ENCODE measurements at places on chromosomes 7 and 10. TPM values are rescaled to one million over a fixed set of nuclear protein-coding genes. Genes with fewer than 3 reads are reported as not detected.

GRCh38 chr10:14570800-14571199 is 203.9 kb downstream of the FAM107B start:
- DNase-seq: no peak

GRCh38 chr7:150321788-150322113 is 1.4 kb upstream of the LRRC61 start:
- DNase-seq: no peak

GRCh38 chr10:30057421-30057841 is 2.0 kb downstream of the JCAD start:
- DNase-seq: peak; percentile 28

- DNase-seq: no peak
Measured at GRCh38 chr7:100085515-100085914, 3.3 kb upstream of the COPS6 start.

DNA sequence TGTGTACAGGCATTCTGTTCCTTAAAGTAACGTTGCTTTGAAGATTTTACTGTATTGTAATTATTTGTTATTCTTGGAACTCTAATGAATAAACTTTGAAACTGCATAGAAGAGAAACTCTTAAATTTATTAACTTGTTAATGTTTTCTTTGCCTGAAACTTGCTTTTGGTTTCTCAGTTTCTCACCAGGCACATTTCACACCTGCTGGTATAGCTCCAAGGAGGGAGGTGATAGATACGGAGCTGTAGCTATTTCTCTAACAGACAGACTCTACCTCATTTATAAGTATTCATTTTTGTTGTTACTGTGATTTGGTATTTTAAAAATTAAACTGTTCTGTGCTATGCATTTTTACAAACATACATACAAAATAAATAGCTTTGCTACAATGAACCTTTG is 32.7 kb downstream of the R3HCC1L start:
- no peak for DNase-seq

DNA sequence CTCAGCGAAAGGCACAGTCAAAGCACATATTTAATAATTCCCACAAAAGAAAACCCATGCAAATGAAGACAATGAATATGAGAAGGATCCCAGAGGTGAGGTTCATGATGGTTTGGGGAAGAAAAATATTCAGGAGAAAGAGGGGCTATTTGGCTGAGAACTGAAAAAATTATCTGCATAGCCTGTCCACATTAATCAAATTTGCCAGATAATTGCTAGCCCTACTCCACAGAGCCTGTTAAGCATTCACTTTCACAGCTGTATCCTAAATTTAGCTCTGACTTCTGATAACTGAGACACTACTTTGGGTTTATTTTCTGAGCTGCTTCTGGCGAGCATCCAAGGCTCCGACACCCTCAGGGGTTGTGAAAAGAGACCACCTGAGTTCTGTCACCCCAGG is 176.2 kb downstream of the HERPUD2 start:
- no peak for DNase-seq

DNA sequence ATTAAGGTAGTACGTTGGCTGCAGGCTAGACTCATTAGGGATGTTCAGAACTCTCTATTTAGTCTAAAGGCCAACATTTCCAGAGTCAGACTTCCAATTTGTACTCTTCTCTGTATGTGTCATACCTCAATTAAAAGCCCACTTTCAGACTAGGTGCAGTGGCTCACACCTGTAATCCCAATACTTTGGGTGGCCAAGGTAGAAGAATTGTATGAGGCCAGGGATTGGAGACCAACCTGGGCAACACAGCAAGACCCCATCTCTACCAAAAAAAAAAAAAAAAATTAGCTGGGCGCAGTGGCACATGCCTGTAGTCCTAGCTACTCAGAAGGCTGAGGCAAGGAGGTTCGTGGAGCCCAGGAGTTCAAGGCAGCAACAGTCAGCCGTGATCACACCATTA is 190.7 kb upstream of the KAT6B start:
- no peak for DNase-seq

DNA sequence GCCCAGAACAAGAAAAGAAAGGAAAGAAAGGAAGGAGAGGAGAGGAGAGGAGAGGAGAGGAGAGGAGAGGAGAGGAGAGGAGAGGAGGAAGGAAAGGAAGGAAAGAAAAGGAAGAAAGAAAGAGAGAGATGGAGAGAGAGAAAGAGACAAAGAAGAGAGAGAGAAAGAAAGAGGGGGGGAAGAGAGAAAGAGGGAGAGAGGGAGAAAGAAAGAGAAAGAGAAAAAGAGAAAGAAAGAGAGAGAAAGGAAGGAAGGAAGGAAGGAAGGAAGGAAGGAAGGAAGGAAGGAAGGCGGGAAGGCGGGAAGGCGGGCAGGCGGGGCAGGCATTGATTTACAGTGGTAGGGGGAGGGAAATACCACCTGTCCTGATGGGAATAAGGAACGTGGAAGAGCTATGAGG is 92.7 kb downstream of the DNAJC1 start:
- DNase-seq: no peak

- DNase-seq: peak; percentile 88
Measured at GRCh38 chr7:18541181-18541870, 45.8 kb downstream of the HDAC9 start.

DNA sequence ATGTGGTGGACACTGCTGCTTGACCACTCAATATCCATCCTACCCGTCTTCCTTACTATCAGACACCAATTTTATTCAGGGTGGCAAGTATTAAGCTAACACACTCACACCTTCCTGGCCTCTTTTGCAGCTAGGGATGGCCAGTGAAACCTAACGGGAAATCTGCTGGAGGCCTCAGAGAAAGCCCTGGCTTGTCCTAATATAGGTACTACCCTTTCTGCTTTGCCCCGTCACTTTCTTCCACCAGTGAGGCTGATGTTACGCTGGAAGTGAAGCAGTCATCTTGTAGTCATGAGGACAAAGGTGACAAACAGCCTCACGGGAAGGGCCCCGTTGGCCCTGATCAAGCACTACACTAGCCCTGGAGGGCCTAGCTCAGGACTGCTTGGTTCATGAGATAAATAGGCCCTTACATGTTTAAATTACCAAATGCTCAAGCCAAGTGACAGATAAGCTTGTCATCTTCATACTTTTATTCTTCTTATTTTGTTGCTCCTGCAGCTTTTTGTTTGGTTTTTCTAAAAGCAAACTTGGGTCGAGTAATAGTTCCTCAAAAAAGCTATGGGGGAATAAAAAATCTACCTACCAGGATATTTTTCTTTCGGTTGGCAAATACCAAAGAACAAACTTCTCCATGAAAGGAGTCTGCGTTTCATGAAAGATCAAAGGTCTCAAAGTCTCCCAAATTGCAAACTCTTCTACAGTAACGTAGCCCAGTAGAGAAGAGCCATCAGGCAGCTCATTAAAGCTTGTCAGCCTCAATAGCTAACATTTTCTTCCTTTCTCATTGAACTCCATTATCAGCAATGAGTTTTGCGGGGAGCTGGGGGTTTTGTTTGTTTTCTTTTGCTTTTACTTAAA is 17.5 kb downstream of the CREB3L2 start:
- DNase-seq: no peak

GRCh38 chr10:92150823-92151222 is 140.1 kb downstream of the CPEB3 start:
- no peak for DNase-seq

- DNase-seq: no peak
Measured at GRCh38 chr7:13988731-13989125, 738 bp downstream of the ETV1 start.

DNA sequence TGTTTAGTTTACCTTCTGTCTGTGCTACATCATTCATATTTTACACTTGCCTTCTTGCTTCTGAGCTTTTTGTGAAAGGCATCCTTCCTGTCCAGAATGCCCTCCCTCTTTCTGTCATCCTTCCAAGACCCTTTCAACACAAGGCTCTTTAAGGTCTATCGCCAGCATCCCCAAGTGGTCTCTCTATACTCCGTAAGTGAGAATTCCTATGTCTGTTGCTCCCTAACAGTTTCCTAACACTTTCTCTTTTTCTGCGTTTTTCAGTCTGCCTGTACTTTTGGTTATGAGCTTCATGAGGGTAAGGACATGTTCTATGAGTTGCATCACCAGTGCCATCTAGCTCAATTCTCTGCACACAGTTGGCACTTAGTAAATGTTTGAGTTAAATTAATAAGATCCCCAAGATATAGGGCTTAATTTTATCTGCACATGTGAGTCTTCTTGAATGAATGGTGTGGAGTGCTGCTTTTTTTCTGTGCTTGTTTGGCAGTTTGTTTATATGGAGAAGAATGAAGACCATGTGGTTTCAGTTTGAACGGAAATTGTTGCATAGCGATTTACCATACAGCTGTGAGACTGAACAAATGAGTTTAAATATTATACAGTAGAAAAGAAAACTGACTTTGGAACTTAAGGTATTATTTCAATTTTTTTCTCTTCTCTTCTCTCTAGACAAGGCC is 29.4 kb downstream of the RABGEF1 start:
- peak; percentile 15 for DNase-seq

DNA sequence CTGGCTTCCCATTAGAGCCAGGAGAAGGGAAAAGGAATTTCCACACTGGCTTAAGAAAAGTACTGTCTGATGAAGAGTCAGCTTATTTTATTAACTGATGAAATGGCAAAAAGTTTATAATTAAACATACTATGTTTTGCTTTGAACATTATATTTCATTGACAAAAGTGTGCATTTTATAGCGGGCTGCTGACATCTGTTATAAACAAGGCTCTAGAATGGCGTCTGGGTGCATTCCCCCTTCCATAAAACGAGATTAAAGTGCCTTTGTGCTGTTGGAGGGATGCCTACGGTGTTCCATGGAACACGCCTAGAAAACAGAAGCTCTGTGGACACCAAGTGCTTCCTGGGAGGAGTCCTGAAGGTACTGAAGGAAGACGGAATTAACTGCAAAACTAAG is 220.2 kb downstream of the SNX10 start:
- no peak for DNase-seq

DNA sequence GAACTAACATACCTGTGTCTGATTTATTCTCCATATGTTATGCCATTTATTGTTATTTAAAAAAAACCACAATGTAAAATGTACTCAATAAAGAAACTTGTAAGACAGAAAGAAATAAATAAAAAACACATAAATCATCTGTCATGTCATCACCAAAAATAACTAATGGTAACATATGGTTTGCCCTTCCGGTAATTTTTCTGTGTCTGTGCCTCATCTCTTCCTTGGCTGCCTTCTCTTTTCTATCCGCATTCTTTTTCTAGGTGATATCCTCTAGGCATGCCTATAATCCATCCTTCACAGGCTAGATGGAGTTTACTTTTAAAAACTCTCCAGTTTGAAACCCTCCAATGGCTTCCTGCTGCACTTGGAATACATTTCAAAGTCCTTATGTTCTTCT is 304.0 kb upstream of the ETV1 start:
- no peak for DNase-seq

- no peak for DNase-seq
Measured at GRCh38 chr10:24569330-24569796, 154.3 kb downstream of the ARHGAP21 start.

- DNase-seq: no peak
Measured at GRCh38 chr10:112369495-112370423, 4.2 kb upstream of the ACSL5 start.

DNA sequence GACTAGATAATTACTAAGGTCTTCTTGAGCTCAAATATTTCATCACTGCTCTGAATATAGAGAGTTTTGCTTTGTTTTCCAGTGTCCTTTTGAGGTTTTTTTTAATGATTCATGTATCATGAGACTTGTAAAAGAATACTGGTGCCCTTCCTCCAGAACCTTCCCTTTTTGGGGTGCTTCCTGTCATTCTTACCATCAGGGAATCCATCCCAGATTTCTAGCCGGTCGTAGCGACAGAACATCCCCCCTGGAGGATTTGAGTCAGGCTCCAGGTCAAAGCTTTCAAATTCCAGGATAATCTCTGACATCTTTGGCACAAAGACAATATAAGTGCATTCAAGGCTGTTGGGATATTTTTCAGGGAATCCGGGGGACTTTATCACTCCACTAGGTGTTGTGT is 71.0 kb downstream of the NRP1 start:
- DNase-seq: peak; percentile 49

GRCh38 chr10:118913825-118914224 is 115.7 kb upstream of the NANOS1 start:
- no peak for DNase-seq

- peak; percentile 52 for DNase-seq
Measured at GRCh38 chr7:155291045-155291530, 6.6 kb upstream of the INSIG1 start.

GRCh38 chr10:124394583-124394982 is 24.1 kb downstream of the OAT start:
- peak; percentile 21 for DNase-seq

GRCh38 chr7:36048141-36048901 is 104.7 kb upstream of the EEPD1 start:
- peak; percentile 94 for DNase-seq

- DNase-seq: no peak
Measured at GRCh38 chr10:17650416-17650815, 6.5 kb downstream of the STAM start.

GRCh38 chr10:3892440-3893425 is 107.7 kb upstream of the KLF6 start:
- no peak for DNase-seq

DNA sequence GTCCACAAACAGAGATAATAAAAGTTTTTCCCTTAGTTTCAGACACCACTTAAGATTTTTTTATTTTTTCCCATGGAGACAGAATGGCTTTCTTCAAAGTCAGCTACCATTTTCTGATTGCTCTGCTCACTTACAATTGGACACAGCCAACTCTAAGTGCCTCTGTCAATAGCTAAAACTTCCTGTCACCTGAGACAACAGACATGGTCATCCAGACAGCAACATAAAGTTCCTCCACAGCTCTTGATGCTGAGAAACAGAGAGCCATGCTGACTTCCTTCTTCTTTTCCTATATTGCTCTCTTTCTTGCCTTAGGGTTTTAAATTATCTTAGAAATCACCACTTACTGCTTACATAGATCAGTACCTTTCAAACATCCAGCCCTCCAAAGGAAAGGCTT is 12.0 kb downstream of the ZNF800 start:
- DNase-seq: no peak

GRCh38 chr7:28754027-28754426 is 204.1 kb downstream of the TRIL start:
- peak; percentile 5 for DNase-seq

DNA sequence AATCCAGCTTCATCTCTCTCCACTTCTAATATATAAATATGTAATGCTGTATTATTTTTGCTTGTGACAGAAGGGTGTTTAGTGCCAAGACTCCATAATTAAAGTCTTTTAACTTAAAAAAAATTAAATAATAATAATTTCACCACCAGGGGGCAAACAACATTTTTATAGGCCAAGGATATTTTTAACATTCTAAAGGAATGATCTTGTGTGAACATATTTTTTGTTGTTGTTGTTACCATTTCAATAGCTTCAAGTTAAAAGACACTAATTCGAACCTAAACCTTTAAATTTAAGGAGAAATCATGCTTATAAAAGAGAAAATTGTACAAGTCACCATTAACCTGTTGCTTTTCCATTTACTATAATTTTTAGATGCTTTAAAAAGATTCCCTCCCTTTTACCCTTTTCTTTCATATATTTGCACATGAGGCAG is 7.5 kb upstream of the DNAJC1 start:
- DNase-seq: peak; percentile 18

PGAM2 gene
- total RNA-seq: not detected

DRGX gene
- total RNA-seq: 0.37 TPM

BUB3 gene
- 214 TPM for total RNA-seq

GNG11 gene
- 30.6 TPM for total RNA-seq

ZNF777 gene
- 15.0 TPM for total RNA-seq

ANKRD30A gene
- not detected for total RNA-seq

BAZ1B gene
- 54.1 TPM for total RNA-seq

SLC39A12 gene
- total RNA-seq: not detected

CRCP gene
- total RNA-seq: 35.9 TPM

CCDC146 gene
- total RNA-seq: 0.22 TPM

NPC1L1 gene
- total RNA-seq: not detected

LIPK gene
- total RNA-seq: not detected

ARPC1B gene
- total RNA-seq: 258 TPM

SPAG6 gene
- not detected for total RNA-seq

NUDT13 gene
- 1.3 TPM for total RNA-seq

DPP6 gene
- total RNA-seq: not detected
